ENCODE measurements at places on chromosomes 16 and 17. TPM values are rescaled to one million over a fixed set of nuclear protein-coding genes. Genes with fewer than 3 reads are reported as not detected.

FZD2 gene
- 5.7 TPM for total RNA-seq

GRCh38 chr16:48384520-48385252 is 527 bp downstream of the SIAH1 start:
- H3K4me3 ChIP-seq: peak overlapping the region; percentile 77
- H3K27ac ChIP-seq: peak overlapping the region; percentile 99
- no peaks in the 10 kb centered on the region for H3K27me3 ChIP-seq
- H3K4me1 ChIP-seq: peaks cover 51% of the 10 kb centered on the region
- peak; percentile 61 for DNase-seq

TVP23A gene
- total RNA-seq: 0.44 TPM

- no peaks in the 10 kb centered on the region for H3K36me3 ChIP-seq
- H3K4me3 ChIP-seq: no peak overlapping the region
- no peak for DNase-seq
- H3K4me1 ChIP-seq: no peaks in the 10 kb centered on the region
These were observed 108.0 kb downstream of the VPS53 start for GRCh38 chr17:606508-607250.

GRCh38 chr17:15341385-15341849 is at the start of gene TEKT3:
TSS of gene TEKT3 (minus strand) at chr17:15341597. CDS start at chr17:15331585, 10,012 bp downstream.
- no peak within 1 kb of the TSS for H3K27ac ChIP-seq
- no peaks in the 10 kb centered on the region for H3K36me3 ChIP-seq
- peak within 1 kb of the TSS; percentile 57 for H3K4me3 ChIP-seq
- H3K27me3 ChIP-seq: peaks cover 42% of the 10 kb centered on the region
- H3K4me1 ChIP-seq: no peaks in the 10 kb centered on the region
- peak; percentile 84 for DNase-seq

NRN1L gene
- total RNA-seq: 1.6 TPM

DNA sequence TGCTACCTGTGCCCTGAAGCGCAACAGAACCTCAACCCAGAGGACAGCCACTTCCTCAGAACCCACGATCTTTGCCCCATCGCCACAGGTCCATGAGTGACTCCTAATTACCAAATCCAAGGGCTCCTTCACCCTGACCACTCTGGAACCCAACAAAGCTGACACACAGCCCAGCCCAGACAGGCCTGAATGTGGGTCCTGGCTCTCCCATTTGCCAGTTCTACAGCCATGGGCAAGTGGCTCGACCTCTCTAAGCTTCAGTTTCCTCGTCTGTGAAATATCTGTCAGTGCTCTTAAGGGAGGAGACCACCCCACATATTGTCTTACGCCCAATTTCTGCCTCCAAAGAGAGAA is 18.0 kb upstream of the ENDOV start:
- H3K36me3 ChIP-seq: no peaks in the 10 kb centered on the region
- H3K27me3 ChIP-seq: no peaks in the 10 kb centered on the region
- H3K4me1 ChIP-seq: no peaks in the 10 kb centered on the region
- DNase-seq: no peak
- H3K27ac ChIP-seq: no peak overlapping the region

CDRT15 gene
- total RNA-seq: not detected

- H3K27me3 ChIP-seq: no peaks in the 10 kb centered on the region
- no peak overlapping the region for H3K4me3 ChIP-seq
- H3K4me1 ChIP-seq: no peaks in the 10 kb centered on the region
- DNase-seq: no peak
These were observed 161.8 kb upstream of the NOG start for GRCh38 chr17:56431736-56432135.

LGALS3BP gene
- total RNA-seq: 573 TPM

- peak; percentile 68 for DNase-seq
- H3K4me1 ChIP-seq: peaks cover 61% of the 10 kb centered on the region
These were observed 2.2 kb downstream of the JUP start for GRCh38 chr17:41784207-41784744.

- H3K27ac ChIP-seq: no peak overlapping the region
- H3K4me1 ChIP-seq: no peaks in the 10 kb centered on the region
- H3K4me3 ChIP-seq: no peak overlapping the region
- no peaks in the 10 kb centered on the region for H3K36me3 ChIP-seq
These were observed 93.9 kb upstream of the NLRP1 start for GRCh38 chr17:5678171-5678570.

DNA sequence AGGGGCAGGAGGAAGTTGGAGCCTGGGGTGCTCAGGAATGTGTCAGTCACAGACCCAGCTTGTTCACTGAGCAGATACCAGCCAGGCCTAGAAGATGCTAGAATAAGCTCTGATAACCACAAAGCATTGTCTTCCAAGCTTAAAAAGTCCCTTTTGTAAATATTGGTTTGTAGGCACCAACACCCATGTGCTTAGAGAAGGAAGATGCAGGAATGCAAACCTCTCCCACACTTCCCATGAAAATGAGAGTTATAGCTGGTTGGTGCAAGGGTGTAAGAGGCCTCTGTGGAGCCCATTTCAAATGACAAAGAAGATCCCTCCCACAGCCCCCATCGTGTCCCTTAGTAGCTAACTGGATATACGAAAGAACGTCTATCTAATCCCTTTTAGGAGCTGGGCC is 210.3 kb downstream of the C16orf78 start:
- no peak overlapping the region for H3K27ac ChIP-seq
- no peak overlapping the region for H3K4me3 ChIP-seq

VPS25 gene
- 38.4 TPM for total RNA-seq

DNA sequence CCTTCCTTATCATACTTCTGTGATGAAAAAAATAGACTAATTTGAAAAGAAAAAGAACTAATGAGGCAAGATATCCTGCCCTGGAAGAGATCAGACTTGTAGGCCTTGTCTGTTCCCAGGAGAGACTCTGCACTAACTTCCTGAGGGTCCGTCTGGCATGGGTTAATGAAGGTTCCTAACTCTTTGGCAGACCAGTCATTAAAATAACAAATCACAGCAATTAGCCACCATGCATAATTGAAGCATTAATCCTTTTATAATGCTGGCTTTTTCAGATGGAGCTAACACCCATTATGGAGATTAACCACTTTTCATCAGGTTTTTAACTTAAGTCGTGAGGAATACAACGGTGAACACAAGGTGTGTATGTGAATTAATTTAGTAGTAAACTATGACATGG is 10.4 kb upstream of the KRT10 start:
- H3K4me1 ChIP-seq: peaks cover 9% of the 10 kb centered on the region
- no peak overlapping the region for H3K4me3 ChIP-seq
- no peak overlapping the region for H3K27ac ChIP-seq
- no peaks in the 10 kb centered on the region for H3K27me3 ChIP-seq

- peaks cover 100% of the 10 kb centered on the region for H3K27me3 ChIP-seq
- peaks cover 81% of the 10 kb centered on the region for H3K4me1 ChIP-seq
- no peak for DNase-seq
These were observed 2.3 kb upstream of the LHX1 start for GRCh38 chr17:36934692-36935630.

DNA sequence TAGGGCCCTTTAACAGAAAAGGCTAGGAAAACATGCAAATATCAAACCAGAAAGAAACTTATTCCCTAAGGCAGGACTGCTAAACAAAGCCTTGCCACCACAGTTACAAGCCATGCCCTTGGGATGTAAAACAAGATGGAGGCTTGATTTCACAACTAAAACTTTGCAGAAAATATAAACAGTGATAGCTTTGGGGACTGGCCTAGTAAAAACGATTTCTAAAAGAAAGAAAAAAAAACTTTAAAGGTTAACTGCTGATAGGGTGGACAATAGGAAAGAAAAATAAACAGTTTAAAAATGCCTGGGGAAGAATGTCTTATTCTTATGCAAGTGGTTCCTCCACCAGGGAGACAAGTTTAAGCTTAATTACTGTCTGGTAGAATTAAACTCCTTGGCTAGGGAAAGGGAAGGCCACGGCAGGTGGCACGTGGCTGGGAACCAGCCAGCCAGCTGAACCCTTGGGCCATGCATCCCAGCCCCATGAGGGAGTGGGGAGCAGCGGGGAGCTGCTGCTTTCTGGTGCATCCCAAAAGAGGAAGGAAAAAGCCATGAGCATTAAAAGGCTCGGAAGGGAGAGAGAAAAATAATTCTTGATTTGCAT is 10.7 kb upstream of the TMC5 start:
- no peaks in the 10 kb centered on the region for H3K36me3 ChIP-seq
- no peak overlapping the region for H3K4me3 ChIP-seq
- H3K4me1 ChIP-seq: peaks cover 10% of the 10 kb centered on the region
- peaks cover 38% of the 10 kb centered on the region for H3K27me3 ChIP-seq
- H3K27ac ChIP-seq: no peak overlapping the region

DNA sequence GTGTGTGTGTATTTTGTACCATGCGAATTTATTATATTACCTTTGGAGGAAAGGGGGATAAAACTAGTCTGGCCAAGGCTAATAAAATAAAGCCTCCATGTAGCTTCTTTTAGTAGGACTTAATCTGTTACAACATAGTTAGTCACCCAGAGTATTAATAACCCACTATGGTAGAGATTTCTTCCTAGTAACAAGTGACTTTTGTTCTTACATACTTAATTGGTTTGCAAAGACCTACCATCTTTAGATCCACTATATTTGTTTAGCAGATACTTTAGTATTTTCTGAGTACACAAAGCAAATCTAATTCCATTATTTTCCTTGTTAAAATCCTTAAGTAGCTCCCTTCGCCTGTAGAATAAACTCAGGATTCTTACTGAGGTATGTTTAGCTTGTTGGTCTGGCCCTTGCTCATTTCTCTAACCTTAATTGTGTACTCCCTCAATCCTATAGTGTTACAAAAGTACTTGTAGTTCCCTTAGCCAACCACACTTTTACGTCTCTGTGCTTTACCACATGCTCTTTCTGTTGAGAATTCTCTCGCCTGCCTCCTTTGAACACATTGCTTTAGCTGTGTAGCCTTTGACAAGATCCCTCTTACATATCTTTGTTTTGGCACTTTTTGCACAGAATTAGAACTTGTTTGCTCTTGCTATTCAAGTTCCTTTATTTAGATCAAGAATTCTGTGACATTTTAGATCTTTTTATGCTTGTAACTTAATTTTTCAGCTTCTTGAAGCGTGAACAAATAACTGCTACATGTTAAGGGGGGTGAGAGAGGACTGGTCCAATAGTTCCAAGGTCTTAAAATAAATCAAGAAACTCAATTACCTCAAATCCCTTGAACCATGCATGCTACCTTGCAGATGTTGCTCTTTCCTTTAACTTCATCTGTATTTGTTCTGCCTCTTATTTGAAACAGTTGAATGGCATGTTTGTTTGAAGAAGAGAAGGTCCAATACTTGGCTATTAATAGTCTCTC is 23.8 kb downstream of the CLTC start:
- no peak overlapping the region for H3K27ac ChIP-seq
- H3K4me1 ChIP-seq: peaks cover 87% of the 10 kb centered on the region
- no peaks in the 10 kb centered on the region for H3K36me3 ChIP-seq
- no peak for DNase-seq
- H3K4me3 ChIP-seq: no peak overlapping the region

- H3K27ac ChIP-seq: no peak overlapping the region
- peaks cover 2% of the 10 kb centered on the region for H3K27me3 ChIP-seq
- H3K36me3 ChIP-seq: no peaks in the 10 kb centered on the region
- no peak for DNase-seq
These were observed 8.6 kb upstream of the DNAH9 start for GRCh38 chr17:11589716-11590115.

FDXR gene
- total RNA-seq: 4.2 TPM

- H3K4me1 ChIP-seq: no peaks in the 10 kb centered on the region
- H3K27me3 ChIP-seq: no peaks in the 10 kb centered on the region
- H3K4me3 ChIP-seq: no peak overlapping the region
- DNase-seq: no peak
- H3K36me3 ChIP-seq: no peaks in the 10 kb centered on the region
These were observed 111.2 kb downstream of the CCT6B start for GRCh38 chr17:34850023-34850422.

SPEM3 gene
- not detected for total RNA-seq

SLC2A4 gene
- 180 TPM for total RNA-seq

GRCh38 chr16:58324792-58325191 is 30.0 kb upstream of the PRSS54 start:
- H3K27ac ChIP-seq: no peak overlapping the region
- no peak overlapping the region for H3K4me3 ChIP-seq
- no peaks in the 10 kb centered on the region for H3K27me3 ChIP-seq
- no peak for DNase-seq

GRCh38 chr16:50368410-50369132 is at the start of gene BRD7:
TSS of gene BRD7 (minus strand) at chr16:50368988. CDS start at chr16:50368774, 214 bp downstream.
- DNase-seq: peak; percentile 73
- peaks cover 17% of the 10 kb centered on the region for H3K4me1 ChIP-seq

MYCBPAP gene
- total RNA-seq: 0.55 TPM

AATF gene
- 21.0 TPM for total RNA-seq

GRCh38 chr17:14933676-14934075 is 331.4 kb downstream of the PMP22 start:
- no peaks in the 10 kb centered on the region for H3K4me1 ChIP-seq
- H3K36me3 ChIP-seq: no peaks in the 10 kb centered on the region
- no peak for DNase-seq
- no peaks in the 10 kb centered on the region for H3K27me3 ChIP-seq
- no peak overlapping the region for H3K27ac ChIP-seq

- H3K4me1 ChIP-seq: no peaks in the 10 kb centered on the region
- no peak for DNase-seq
- H3K27me3 ChIP-seq: no peaks in the 10 kb centered on the region
- no peak overlapping the region for H3K27ac ChIP-seq
These were observed 544.8 kb upstream of the EEF2KMT start for GRCh38 chr16:5642436-5642835.

ZNRF1 gene
- 21.0 TPM for total RNA-seq

DNA sequence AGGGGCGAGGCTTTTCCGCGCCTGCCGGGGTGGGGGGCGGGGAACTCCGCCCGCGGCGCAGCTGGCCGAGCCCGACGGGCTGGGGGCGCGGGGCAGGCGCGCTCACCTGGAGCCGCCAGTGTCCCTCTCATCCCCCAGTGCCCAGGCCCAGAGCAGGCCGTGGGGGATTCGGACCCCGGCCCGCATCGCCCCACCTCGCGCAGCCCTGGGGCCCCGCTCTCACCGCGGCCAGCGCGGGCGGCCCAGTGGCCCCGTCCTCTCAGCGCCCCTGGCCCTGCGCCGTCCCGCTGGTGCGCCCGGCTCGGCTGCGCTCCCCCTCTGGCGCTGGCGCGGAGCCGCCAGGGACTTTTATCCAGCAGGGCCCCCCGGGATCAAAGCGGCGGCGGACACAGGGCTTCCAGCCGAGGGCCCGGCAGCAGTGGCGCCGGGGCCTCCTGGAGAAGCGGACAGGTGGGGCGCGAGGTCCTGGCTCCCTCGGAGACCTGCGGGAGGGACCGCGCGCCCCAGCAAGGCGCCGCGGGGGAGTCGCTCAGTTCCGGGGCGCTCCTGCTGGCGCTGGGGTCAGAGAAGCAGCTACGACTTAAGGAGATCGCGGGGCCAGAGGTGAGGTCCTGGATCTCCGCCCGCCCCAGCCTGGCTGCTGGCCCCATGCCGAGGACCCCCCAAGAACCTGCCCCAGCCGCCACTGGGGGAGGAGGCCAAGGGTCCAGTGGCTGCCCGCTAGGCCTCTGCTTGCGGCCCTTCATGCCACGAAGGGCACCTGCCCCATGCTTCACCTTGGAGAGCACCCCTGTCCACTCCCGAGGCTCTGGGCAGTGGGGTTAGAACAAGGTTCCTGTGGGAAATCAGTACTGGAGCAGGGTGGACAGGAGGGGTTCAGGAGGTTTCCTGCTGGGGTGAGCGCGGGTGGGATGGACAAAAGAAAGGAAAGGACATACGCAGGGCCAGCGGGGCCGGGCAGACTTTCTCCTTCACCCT is 823 bp upstream of the NOTUM start:
- no peaks in the 10 kb centered on the region for H3K36me3 ChIP-seq
- no peak overlapping the region for H3K27ac ChIP-seq
- no peak for DNase-seq
- peaks cover 91% of the 10 kb centered on the region for H3K27me3 ChIP-seq
- no peak overlapping the region for H3K4me3 ChIP-seq
